ENCODE measurements at places on chromosomes 7 and 10.

GRCh38 chr10:95319239-95319638 lies 28.4 kb upstream of the PDLIM1 start:
- no peak for DNase-seq

GRCh38 chr10:34505338-34505737 lies 309.8 kb downstream of the PARD3 start:
- no peak for DNase-seq

- DNase-seq, result no peak
Observed at GRCh38 chr10:132562916-132563456, 25.4 kb downstream of the INPP5A start.

DNA sequence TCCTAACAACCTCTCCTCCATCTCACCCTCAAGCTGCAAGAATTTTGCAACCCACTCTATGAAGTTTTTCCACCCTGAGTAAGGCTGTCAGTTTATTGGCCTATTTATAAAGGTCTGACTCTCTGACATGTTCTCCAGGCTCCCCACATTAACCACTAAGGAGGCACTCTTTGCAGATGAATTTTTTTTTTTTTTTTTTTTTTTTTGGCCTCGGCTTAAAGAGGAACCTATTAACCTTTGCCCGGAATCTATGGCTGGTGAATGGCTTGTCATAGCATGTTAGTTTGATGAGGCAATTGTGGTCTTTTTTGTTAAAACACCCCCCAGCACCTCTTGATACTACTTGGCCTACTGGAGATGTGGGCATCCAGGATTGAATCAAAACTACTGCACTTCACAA lies 57.1 kb downstream of the TBXAS1 start:
- no peak for DNase-seq

DNA sequence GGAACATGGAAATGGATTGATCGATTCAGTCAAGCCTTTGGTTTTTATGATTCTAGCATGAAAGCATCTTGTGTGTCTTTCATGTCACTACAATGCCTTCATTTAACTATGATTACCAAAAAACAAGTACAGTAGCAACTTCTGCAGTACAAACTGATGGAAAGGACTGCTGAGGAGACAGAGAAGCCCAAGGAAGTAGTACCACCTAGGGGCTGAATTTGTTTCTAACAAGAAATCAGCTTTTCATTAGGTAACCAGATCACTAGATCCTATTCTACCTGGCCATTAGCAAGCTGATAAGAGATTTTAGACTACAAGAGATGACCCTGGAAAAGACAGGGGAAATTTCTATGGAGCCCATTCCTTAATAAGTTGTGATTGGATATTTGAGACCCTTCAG lies 3.2 kb upstream of the IFIT1 start:
- no peak for DNase-seq

DNA sequence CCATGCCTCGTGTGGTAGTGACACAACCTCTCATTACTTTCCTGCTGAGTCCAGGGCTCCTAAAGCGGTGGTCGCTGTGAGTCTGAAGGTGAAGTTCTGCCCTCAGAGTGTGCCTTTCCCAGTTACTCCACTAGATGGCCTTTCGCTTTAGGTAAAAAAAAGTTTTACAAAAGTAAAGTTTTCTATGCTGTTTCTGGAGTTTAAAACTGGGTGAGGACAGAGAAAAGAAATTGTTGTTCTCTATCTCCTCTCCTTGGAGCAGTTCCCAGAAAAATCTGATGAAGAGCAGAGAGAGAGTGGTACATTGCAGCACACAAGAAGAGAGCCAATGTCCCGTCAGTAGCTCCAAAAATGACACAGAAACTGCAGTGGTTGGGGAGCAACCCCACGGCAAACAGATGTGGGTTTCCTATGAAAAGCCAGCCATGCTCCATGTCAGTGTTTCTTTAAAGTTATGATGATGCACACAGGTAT lies 257.1 kb downstream of the GLI3 start:
- no peak for DNase-seq

GRCh38 chr10:3709456-3710060 lies 75.5 kb downstream of the KLF6 start:
- no peak for DNase-seq

GRCh38 chr7:98855610-98856422 lies 14.0 kb downstream of the TMEM130 start:
- DNase-seq, result no peak

DNA sequence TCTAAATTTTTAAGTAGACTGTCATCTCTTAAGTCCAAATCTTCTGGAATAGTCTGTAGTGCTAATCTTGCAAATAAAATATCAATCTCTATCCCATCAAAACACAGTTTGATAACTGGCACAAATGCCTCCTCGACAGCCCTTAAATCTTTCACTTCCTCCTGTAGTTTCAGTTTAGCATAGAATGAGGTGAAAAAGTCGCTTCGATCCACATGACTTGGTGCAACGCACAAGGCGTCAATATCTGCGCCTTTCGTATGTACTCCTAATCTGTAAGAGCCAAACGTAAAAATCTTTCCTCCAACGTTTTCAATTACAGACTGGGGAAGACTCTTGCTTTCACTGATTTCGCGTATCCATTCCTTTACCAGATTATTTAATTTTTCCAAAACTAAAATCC lies 603 bp downstream of the PAPOLB start:
- no peak for DNase-seq

DNA sequence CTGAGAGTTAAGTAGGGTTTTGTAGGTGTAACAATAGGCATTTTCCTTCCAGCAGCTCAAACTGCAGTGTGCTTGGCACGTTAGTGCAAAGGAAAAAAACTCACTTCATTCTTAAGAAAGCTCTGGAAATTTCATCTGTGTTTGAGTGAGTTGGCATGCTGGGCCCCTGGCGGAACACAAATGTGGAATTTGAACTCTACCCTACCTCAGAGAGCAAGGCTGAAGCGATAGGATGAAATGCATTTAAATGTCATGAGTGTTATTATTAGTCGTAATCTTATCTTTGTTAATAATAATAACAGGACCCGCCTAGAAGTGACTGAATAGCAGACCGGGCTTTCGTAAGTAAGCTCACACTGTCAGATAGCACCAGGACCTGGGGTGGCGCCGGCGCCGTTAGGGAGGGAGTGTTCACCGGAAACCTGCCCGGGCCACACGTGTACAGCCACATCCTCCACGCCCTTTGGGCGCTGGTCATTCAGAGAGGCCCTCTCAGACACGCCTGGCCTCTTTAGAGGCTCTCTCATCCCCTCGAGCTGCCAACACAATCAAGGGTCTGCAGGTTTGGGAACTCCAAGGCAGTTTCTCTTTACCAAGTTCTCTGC lies 63.5 kb downstream of the GRK5 start:
- DNase-seq, result no peak

- no peak for DNase-seq
Observed at GRCh38 chr7:156129522-156129921, 317.3 kb upstream of the SHH start.

DNA sequence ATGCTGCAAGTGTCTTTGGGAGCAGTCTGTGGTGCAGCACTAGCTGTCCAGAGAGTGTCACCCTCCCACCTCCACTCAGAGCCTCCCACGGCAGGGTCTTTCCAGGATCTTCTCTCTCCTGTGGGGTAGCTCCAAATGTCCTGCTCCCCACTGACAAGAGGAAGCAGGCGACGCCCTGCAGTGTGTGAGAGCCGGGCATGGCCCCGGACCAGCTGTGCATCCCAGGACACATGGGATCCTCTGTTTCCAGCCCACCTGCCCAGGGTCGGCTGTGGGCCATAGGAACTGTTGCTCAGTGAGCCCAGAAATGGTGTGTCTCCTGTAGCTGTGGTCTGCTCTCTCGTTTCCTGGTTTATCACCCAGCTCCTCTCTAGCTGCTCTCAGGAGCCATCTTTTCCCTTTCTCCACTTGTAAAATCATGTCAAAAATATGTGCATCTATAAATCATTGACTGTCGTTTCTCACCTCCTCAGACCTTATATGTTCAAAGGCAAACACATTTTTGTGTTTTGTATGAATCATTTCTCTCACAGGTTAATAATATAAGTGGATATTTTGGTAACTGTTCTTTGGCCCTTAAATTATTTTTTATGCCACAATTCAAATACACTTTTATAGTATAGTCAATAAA lies 74.9 kb downstream of the VWC2 start:
- no peak for DNase-seq

- no peak for DNase-seq
Observed at GRCh38 chr7:70619659-70620058, 512.3 kb upstream of the GALNT17 start.

DNA sequence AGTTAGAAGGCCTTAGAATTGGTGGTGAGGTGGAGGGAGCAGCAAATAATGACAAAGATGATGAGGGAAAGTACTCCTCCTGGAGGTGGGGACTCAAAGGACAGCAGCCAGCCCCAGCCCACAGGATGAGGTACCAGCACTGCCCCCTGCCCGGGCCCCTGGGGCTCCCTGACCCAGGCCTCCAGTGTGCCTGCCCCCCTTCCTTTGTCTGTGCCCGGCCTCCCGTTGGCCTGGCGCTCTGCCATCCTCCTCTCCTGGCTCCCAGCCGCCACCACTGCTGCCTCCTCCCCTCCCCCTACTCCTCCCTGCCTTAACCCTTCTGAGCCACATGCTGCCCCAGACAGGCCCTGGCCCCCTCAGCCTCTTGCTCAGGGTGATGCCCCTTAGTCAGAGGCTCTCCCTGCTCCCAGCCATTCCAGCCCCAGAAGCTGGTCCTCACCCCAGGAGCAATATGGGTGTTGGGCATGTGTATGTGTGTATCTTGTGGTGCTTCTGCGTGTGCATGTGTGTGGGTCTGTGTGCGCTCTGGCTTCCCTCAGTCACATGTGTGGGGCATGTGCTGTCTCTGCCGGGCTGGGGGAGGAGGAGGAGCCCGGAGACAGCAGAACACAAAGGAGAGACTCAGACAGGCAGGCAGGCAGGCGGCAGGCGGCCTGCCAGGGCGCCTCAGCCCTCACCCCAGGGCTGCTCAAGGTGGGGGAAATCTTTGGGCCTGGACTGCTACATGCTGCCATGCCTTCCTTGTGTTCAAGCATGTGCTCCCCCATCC lies 2.6 kb downstream of the LDB1 start:
- DNase-seq, result no peak

- DNase-seq, result no peak
Observed at GRCh38 chr10:29841724-29842649, 207.2 kb upstream of the SVIL start.

DNA sequence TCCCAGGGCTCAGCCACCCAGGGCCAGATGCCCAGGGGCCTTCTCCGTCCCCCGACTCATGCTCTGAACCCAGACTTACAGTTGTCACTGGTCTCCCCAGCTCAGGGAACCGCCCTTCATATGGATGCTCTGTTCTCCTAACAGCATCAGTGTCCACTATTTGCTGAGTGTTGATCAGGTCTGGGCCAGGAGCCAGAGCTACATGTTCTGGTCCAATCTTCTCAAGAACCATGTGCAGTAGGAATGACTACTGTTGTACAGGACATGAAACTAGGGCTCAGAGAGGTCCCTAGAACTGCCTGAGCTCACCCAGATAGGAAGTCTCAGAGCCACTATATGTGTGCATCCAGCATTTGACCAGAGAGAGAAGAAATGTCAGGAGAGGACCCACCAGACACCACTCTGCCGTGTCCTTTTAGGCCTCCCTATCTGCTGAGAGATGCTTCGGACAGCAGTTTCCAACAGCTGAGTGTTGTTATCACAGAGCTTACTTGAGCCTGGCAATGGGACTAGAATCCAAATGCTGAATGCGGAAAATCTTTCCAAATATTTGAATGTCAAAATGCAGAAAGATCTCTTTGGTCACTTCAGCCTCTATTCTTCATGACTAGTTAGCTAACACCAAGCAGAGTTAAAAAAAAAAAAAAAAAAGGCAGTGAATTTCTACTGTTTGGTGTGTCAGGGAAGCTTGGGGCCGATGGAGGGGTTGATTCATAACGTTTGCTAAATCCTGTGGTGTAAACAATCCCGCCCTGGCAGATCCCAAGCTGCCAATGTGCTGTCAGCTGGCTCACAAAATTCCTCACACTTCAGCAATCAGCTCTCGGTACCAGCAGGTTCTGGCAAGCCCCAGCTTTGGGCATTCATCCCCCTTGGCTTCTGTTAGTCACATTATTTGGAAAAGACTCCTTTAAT lies 246.1 kb downstream of the TNS3 start:
- no peak for DNase-seq

GRCh38 chr7:135761751-135762488 lies 13.3 kb upstream of the FAM180A start:
- DNase-seq, result no peak

DNA sequence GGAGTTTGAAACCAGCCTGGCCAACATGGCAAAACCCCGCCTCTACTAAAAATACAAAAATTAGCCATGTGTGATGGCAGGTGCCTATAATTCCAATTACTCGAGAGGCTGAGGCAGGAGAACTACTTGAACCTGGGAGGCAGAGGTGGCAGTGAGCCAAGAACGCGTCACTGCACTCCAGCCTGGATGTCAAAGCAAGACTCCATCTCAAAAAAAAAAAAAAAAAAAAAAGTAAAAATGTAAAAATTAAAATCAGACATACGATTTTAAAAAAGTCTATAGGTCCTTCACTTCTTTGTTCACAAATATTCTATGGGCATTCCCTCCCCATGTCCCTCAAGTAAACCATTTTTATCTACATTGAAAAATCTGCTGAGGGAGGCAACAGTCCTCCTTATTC lies 34.9 kb upstream of the TLL2 start:
- DNase-seq, result no peak

DNA sequence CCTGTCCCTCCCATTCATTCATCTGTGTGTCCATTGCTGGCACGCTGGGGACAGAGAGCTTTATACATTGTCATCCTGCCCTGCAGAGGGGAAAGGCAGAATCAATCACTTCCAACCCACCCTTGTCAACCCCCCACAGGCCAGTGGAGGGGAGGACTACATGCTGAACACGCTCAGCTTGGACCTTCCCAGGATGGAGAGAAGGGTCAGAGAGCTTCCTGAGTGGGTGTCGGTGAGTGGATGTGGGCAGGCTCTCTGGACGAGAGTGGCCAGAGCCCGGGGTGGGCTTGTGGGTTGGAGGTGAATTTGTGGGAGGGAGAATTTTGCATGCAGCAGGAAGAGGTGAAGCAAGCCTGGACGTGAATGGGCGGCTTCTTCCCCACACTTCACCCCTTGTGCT lies 93.9 kb downstream of the DNAJB6 start:
- no peak for DNase-seq
